Endothelial cell (in vitro differentiated cells): ENCODE measurements at places on chromosomes 4 and X. TPM values are rescaled to one million over a fixed set of nuclear protein-coding genes. Genes with fewer than 3 reads are reported as not detected.

KIT gene
- total RNA-seq: 49.1 TPM

PCDH19 gene
- total RNA-seq: 34.9 TPM

SLC10A4 gene
- 0.28 TPM for total RNA-seq

CSAG1 gene
- 5.1 TPM for total RNA-seq

- DNase-seq: no peak
Observed at GRCh38 chrX:109936598-109936997, 66.3 kb upstream of the TMEM164 start.

- DNase-seq: no peak
Observed at GRCh38 chr4:147354237-147354636, 126.7 kb upstream of the EDNRA start.

- DNase-seq: no peak
Observed at GRCh38 chr4:2393353-2394270, 24.8 kb downstream of the ZFYVE28 start.

GRCh38 chr4:38860788-38861424 is 4.3 kb upstream of the TLR6 start:
- peak; percentile 63 for DNase-seq

DNA sequence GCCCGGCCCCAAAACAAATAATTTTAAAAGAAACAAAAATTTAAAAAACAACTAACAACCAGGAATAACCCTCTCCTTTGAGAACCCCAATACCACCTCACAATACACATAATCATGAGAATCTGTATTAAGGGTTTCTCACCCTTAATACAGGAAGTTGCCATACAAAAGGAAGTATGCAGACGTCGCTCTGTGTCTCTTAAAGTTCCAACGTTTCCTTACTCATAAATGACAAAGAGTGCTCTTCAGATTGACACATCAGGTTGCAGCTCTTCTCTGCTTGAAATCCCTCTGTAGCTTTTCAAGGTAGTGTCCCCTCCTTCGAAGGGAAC is 73.9 kb upstream of the IRF2 start:
- no peak for DNase-seq

DNA sequence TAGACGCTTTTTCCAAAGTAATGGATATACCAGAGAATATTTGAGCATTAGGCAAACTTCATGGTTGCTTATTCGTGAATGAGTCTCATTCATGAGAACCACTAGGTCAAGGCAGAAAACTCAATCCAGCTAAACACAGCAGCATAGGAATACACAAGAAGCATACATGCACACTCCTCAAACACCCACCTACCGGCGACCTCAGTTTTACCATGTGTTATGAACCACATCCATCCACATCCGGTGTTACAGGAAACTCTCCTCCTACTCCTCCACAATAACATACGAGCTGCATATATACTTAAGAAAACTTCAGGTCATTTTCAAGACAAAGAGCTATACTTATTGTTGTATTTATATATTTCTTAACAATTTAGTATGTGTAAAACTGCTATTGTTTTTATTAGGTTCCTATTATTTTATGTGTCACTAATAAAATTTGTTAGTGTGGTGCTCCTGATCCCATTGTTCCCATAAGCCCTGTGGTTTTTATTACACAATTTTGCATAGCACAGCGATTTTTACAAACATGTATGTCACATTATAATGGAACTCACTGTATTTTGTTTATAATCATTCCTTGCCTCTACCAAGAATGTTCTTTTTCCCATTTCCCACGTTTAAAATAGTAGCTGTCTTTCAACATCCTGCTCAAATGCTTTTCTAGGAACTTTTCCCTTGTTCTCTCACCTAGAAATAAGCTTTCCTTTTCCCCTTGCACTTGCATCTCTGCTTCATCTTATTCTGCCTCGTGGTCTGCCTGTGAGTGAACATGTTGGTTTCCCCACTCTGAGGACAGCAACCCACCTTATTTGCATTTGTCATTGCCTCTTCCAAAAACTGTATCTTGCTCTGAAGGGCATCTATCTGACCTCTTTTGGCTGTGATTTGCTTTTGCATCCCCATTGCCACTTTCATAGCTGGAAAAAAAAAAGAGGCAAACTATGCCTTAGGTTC is 48.3 kb downstream of the STBD1 start:
- DNase-seq: no peak

DNA sequence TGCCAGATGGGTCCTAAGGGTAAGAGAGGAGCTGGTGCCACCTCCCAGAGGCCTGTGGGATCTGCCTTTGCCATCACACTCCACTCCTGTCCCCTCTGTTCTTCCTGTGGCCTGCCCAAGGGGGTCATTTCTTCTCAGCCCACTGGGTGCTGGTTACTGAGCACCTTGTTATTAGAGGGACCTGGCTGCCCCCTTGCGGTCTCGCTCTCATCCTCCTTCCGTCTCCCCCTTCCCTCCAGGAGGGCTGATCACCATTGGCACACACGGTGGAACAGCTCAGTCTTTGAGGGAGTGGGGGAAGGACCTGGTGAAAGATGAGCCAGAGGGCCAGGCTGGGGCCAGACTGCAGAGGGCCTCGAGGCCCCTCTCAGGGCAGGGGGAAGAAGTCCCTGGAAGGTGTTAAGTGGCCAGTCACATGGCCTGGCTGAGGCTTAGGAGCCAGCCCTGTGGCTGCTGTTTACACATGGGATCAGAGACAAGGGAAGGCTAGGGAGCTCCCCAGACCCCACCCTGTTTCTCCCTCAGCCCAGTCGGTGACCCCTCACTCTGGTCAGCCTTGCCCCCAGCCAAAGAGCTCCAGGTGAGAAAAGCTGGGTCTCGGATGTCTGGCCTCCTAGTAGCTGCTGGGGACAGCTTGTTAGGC is 68.1 kb downstream of the MTMR1 start:
- no peak for DNase-seq

- DNase-seq: peak; percentile 69
Observed at GRCh38 chr4:124711471-124712371, 811 bp downstream of the ANKRD50 start.
